HCEC 1CT (cell line): ENCODE measurements at places on chromosomes 12 and 14.
A peak's percentile ranks its signal among the peaks of the same experiment; 100 is the strongest.

DNA sequence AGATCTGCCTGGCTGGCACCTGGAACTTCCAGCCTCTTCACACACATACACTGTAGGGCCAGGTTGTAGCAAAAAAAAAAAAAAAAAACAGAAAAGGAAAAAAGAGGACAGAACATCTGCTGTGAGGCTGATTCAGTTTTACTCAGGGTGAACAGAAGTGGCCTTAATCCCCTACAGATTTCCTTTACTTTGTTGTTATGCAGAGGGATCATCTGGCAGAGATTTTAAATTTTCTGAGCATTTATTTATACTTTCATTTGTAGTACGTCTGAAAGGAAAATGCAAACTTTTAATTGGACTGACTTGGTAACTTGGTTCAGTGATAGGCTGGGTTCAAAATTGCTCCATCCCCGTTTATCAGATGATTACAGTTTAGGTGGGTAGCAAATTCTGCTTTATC lies 50.8 kb upstream of the PRICKLE1 start:
- no peak for DNase-seq

- DNase-seq, result no peak
These were observed 94.3 kb downstream of the LRRC74A start for GRCh38 chr14:76920331-76921087.

- DNase-seq, result no peak
These were observed 101.1 kb upstream of the ST8SIA1 start for GRCh38 chr12:22435583-22435982.

DNA sequence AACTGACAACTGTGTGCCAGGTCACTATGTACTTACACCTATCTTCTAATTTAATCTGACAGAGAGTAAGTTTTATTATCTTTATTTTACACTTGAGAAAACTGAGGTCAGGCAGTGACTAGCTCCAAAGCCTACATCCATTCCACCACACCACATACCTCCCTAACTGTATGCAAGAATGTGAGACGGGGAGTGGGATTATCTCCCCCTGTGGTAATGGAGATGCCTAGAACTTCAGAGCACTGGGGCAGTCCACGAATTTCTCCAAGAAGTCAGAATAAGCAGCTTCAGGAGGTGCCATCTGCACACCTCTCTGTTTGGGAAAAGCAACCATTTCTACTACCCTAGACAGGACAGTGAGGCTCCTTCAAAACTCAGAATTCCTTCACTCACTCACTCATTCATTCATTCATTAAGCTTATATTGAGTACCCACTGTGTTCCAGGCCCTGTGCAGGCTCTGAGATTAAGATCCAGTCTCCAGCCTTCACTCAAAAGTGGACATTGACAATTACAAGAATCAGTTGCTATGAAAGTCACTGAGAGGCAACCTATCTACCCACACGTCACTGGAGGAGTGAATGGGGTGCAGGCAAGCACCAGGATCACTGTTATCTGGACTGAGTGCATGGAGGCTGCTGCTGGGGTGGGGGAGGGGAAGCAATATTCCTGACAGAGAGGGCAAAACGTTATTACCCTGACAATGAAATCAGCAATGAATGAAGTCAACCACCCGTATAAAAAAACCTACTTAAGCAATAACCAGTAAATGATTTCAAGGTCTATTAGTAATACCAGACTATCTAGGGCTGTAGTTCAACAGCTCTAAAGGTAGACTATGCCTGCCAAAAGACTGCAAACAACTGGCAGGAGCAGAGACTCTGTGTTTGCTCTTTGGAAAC lies 18.0 kb downstream of the SLC7A7 start:
- DNase-seq, result no peak

DNA sequence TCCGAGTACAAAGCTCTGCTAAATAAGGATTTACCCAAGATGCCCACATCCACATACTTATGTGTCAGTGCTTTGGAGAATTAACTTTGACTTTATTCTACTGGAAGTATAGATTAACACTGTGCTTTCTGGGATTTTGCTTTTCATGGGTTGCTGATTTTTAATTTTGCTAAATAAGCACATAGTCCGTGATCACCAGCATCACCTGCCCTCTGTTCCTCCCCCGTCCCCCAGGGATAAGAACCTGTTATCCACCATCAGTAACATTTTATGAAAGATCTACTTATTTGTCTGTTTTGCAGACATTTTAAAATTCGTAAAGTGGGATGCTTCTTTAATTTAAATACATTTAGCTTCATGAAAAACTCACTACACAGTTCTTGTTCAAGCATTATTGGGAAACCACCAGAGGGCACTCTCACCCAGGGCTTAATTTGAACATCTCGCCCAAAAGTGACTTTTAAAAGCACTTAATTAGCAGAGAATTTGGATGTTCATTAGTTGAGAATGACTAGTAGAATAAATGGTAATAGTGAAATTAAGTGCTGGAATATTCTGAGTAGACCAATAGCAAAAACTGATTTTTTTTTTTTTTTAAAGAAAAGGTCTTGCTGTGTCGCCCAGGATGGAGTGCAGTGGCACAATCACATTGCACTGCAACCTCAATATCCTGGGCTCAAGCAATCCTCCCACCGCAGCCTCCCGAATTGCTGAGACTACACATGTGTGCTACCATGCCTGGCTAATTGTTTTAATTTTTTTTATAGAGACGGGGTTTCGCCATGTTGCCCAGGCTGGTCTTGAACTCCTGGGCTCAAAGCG lies 35.7 kb downstream of the MRPL42 start:
- DNase-seq, result peak; percentile 28

GRCh38 chr14:101070540-101071492 lies 167.3 kb upstream of the RTL1 start:
- DNase-seq, result no peak

- DNase-seq, result no peak
These were observed 30.4 kb downstream of the POLR3B start for GRCh38 chr12:106387848-106388377.

- DNase-seq, result no peak
These were observed 11.2 kb downstream of the KCNH3 start for GRCh38 chr12:49549735-49550692.

DNA sequence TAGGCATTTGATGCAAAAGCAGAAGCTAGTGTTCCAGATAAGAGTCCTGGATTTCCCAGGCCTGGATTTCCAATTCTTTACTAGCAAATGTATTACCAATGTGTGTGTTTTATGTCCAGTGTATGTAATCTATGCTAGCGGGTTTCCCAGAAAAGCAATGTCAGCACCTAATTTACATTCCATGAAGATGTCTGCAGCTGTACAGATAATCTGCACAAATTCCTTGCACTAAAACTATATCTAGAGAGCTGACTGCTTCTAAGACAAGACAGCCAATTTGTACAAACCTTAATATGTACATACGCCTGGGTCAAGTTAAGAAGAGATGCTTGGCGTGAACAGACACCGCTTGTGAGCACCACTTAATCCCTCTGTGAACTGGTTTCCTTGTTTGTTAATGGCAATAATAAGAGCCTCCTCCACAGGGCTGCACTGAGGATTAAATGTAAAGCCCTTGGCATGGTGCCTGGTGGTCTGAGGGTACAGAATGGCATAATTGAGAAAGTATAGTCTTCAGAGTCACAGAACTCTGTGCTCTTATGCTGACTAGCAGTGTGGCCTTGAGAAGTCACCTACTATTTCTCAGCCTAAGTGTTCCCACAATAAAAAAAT lies 185.6 kb downstream of the EPS8 start:
- DNase-seq, result no peak

DNA sequence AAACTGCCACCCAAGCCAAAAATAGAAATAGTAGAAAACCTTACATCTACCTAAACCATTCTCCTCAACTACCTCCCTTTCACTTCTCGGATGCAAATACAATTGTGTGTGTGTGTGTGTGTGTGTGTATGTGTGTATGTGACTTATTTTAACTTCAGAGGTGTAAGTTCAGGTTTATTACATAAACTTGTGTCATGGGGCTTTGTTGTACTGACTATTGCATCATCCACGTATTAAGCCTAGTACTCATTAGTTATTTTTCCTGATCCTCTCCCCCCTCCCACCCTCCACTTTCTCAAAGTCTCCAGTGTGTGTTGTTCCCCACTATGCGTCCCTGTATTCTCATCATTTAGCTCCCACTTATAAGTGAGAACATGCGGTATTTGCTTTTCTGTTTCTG lies 592.5 kb upstream of the ATP2B1 start:
- DNase-seq, result no peak

GRCh38 chr14:50741567-50741966 lies 73.5 kb upstream of the SAV1 start:
- peak; percentile 44 for DNase-seq

DNA sequence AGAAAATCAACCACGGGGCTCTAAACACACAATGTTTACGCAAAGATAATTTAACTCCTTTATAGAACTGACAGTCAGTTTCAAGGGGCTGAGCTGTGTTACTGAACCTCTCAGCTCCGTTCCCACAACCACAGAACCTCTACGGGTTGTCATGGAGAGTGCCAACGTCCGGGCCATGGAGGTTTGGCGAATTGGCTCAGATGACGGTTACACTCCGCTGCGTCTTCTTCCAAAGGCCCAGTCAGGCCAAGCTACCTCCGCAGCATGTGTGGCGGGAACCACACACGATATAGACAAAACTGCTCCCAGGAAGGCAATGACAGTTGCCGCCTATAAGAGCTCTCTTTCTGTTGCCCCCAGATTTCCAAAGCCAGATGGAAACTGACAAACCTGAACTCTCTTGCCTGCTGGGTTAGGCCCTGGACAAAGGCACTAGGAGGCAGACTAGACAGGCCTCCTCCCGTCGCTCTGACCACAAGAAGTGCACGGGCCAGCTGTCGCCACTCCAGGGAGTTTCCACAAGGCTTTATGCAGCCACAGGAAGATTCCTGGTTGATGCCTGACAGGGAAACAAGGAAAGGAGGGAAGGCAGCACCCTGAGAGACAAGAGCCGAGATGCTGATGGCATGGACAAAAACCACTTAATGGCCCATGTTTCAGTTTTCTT lies 30.3 kb downstream of the CCDC88C start:
- no peak for DNase-seq

GRCh38 chr14:75877884-75878283 lies 103.9 kb downstream of the TGFB3 start:
- no peak for DNase-seq

GRCh38 chr12:88230271-88230670 lies 88.2 kb downstream of the TMTC3 start:
- DNase-seq, result no peak
